Activated B cell treated with CpG ODN at 0.5 μM for 24 hours (primary cell): ENCODE measurements at places on chromosomes 7 and 10.

DNA sequence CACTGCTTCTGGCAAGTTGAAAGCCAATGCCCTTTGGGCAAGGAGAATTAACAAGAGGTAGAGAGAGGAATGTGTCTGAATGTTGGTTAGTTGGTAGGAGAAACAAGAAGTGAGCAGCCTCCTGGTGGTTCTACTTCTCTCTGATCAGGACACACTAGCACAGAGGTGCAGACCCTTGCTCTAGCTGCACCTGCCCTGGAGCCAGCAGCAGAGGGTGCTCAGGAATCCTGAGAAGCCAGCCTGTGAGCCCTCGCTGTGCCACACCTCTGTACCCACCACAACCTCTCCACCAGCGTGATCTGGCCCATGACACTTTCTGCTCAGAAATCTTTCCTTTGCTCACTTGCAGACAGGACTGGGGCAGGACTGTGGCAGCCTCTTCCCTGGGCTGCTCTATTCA lies 364.7 kb downstream of the RPS24 start:
- no peak for DNase-seq

- DNase-seq: peak; percentile 53
Measured at GRCh38 chr7:44914992-44915607, 29.8 kb upstream of the PURB start.

DNA sequence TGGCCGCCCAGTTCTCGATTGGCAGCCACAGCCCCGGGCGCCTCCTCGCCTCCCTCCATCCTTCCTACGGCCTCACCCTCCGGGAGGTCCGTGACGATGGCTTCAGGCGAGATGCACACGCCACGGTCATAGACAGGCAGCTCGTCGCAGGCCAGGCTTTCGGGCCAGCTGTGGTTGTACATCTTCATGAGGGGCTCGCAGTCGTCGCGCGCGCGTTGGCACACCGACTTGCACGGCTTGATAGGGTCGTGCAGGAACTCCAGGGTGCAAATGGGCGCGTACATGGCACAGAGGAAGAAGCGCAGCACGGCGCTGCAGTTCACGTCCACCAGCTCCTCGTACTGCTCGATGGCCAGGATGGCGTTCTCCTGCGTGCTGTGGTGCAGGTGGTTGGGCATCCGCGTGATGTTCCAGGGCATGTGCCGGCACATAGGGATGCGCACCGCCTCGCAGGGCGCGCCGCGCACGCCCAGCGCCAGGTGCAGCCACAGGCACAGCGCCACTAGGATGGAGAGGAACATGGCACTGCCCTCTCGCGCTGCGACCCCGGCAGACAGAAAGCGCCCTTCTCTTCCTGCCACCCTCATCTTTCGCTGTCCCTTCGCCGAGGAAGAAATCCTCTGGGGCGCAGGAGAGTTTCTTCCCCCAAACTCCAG lies 472 bp downstream of the SFRP4 start:
- DNase-seq: no peak

GRCh38 chr7:6307762-6308161 lies 35.3 kb upstream of the CYTH3 start:
- DNase-seq: no peak

DNA sequence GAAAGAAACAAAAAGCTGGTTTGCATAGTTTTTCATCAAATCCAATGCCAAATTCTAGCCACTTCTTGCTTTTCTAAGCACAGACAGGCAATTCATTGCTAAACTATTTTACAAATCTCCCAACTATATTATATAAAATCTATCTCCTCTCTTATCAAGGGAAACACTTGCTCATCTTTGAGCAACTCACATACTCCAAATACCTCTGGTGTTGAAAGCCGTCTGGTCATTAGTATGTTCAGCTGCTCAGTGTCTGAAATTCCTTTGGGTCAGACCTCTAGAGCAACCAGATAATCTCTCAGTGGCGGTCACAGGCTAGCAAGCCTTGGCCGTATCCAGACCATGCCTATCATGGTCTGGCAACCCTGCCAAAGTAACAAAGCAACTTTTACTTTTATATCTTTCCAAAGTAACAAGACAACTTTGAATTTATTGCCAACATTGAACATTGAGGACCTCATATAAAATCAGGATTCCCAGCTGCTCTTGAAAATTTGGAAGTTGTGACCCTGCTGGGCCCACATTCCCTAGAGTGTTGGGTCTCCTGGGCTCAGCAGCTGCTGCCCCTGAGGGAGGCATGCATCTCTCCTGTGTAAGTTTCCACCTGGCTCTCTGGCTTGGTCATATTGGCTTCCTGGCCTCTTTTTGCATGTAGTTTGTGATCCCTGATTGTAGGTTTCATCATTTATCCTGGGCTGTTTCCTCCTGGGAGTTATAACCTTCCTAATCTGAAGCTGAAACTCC lies 56.8 kb upstream of the LANCL2 start:
- no peak for DNase-seq

- no peak for DNase-seq
Measured at GRCh38 chr7:29087840-29088170, 58.5 kb downstream of the CPVL start.

- DNase-seq: no peak
Measured at GRCh38 chr7:18133921-18134320, 106.3 kb upstream of the PRPS1L1 start.
